ENCODE measurements at places on chromosomes 5 and 9.

DNA sequence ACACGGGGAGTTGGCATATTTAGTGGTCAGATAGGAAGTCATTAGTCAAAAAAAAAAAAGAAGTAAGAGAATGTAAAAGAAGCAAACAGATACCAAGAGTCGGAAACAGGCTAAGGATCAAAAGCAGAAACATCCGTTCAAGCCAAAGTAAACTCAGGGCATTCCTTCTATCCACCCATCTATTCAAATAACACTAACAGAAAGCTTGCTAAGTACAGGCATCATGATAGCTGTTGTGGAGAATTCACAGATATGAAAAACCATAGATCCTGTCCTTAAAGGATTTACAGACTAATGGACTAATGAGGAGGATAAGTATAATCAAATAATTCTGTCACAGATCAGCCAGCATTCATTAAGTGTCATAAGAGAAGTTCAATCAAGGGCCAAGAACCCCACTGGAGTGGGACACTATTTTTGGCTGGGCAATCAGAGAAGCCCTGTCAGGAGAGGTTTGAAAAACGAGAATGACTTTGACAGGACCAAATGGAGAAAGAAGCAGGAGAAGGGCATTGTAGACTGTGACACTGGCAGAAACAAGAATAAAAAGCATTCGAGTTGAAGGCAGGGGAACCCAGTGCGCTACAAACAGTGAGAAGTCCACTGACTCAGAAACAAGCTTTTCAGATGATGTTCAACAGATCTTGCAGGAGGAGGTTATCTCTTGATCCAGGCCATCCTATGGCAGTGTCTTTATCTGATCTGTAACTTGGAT lies 154.2 kb upstream of the TSLP start:
- DNase-seq = no peak

GRCh38 chr9:22008384-22008716 lies 755 bp downstream of the CDKN2B start:
- no peak for DNase-seq

DNA sequence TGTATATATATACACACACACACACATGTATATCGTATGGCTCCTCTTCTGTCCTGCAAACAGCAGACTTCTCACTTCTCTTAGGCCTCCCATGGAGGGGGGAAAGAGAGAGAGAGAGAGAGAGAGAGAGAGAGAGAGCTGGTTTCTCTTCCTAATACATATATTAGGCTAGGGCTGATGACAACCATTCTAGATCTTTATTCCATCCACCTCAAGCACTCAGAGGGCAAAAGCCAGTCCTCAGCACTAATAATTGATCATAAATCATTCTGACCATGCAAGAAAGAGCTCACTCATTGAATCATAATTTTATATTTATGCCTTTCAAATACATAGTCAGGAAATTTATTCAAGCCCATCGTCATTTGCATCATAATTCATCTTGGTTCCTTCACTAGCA lies 47.0 kb downstream of the CFAP90 start:
- DNase-seq = no peak

DNA sequence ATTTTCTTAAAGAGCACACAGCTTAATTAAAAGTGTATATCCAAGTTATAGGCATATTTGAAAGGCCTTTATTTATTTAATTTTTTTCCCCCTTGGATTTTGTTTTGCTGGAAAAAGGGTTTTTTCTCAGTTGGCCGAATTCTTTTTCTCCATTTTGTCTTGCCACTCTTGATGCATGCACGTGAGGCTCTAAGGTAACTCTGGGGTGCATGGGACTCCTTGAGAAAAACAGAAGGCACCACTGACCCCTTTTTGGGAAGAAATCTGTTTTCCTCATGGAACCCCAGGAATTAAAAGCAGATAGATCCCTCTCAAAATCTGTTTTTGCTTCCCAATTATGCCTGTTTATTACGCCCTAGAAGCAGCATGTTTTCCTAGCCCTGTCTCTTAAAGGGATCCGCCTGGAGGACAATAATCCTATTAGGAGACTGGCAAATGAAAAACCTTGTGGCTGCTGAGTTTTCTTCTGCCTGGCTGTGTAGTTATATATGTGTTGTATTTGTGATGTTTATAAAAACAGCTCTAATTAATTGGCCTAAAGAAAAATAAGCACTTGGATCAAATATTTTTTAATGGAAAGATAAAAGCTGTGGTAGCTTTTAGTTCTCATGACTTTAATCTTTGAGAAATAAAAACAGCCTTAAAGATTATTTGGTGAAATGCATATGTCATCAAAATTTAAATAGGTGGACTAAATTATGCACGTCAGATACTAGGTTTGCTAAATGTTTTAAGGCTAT lies 435.1 kb upstream of the CDH9 start:
- DNase-seq = no peak

GRCh38 chr5:175115831-175116230 lies 328.2 kb downstream of the DRD1 start:
- no peak for DNase-seq

DNA sequence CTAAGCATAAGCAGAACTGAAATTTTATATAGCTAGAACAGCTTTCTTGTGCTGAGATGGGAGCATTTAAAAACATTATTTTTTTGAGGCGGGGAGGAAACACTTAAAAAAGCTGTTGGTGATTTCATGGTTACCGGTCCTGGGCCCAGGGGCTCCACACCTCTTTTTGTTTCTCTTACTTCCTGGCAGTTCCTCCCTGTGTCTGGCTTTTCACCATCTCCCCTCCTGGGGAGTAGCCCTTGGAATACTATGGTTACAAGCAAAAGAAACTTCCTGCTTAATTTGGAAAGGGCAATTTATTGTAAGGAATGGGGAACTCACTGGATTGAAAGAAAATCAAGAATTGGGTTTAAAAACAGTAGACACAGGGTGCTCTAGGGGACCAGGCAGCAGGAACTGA lies 105.1 kb downstream of the SLC24A2 start:
- DNase-seq = no peak

DNA sequence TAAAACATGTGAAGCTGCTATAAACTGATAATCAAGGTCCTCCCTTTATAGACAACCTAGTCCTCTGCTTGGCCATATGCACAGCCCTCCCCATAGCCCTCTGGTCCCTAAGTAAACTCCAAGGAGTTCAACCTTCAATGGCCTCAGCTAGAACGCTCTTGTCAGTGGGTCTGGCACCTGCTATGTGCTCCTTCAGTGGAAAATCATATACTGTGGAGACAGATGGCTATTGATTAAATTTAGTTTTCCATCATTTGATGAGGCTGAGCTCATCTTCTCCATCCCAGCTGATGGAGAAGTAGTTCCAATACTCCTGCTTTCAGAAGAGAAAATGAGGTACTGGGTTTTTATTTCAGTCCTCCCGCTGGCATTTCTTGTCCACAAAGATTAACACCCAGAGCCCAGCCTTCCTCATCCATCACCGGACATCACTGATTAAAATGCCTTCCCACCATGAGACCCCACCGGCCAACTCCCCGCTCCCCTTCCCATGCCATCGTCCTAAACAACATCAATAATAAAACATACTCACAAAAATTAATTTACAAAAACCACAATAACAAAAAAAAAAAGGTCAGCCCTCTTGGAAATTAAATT lies 134.6 kb downstream of the TRIM32 start:
- DNase-seq = no peak

DNA sequence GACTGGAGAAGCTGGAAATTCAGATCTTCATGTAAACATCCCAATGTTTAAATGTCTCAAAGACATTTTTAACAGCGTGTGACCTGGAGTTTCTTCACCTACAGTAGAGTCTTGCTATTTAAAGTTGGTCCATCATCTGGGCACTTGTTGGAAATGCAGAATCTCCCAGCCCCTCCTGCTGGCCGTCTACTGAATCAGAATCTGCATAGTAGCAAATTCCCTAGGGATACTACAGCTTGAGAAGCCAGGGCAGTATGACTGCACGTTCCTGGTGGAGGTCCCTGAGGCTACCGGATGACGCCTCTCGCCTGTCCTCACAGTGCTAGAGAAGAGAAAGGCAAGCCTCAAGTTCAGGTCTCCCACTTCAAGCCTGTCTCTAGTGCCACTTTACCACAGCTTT lies 15.7 kb downstream of the SAP30L start:
- DNase-seq = no peak

- no peak for DNase-seq
Measured at GRCh38 chr5:126982926-126983873, 47.2 kb downstream of the MARCHF3 start.

DNA sequence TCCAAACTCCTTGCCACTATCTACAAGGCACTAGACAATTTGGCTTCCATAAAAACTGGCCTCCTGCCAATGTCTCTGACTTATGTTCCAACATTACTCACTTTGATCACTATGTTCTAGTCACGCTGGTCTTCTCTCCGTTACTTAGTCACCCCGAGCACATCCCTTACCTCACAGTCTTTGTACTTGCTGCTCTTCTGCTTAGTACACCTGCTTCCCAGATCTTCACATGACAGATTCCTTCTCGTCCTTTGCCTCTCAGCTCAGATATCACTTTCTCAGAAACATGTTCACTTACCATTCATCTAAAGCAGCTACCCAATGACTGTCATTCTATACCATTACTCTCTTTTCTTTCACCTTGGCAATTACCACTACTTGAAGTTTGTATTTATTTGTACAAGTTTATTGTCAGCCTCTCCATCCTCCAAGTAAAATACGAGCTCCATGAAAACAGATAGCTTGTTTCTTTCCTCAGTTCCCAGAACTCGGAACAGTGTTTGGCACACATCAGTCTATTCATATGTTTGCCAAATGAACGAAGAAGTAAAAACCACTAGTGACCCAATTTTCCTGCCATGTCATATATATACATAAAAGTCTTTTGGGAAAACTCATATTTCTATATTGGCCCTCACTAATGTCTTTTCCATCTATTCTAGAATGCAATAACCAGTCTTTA lies 5.9 kb upstream of the SLC22A5 start:
- peak; percentile 88 for DNase-seq
